ENCODE measurements at places on chromosomes 7 and 10.

DNA sequence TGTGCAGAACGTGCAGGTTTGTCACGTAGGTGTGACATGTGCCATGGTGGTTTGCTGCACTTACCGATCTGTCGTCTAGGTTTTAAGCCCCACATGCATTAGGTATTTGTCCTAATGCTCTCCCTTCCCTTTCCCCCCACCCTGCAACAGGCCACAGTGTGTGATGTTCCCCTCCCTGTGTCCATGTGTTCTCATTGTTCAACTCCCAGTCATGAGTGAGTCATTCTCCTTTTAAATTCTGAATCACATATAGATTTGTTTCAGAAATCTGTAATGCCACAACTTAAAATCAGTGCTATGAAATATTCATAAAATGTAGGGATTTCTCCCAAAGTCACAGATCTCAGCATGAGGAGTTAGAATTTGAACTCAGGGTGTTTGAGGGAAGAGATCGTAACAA, 552.5 kb upstream of the MBL2 start:
- no peak for DNase-seq

DNA sequence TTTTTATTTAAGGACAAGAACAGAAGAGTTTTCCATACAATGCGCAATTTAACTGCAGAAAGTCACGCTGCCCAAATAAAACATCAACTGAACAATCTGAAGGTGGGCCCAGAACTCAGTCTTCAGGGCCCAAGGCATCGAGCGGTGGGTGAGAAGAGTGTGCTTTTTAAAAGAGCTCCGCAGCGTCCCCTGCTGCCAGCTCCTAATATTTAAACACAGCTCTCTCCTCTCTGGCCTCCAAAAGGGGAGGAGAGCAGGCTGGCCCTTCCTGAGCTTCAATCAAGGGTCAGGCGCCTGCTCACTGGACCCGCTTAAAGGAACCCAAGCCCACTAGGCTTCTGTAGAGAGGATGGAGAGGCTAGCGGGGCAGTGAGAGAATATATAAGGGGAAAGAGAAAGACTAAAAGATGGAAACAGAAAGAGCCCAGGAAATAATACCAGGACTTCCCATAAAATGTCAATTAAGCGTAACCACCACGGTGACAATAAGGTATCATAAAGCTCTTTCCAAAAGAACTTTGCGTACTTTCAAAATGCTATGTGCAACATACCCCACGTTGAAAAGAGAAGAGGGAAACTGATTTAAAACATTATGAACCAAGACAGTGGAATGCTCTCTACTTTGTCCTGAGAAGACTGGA, 2.8 kb downstream of the FAM53B start:
- peak; percentile 78 for DNase-seq

GRCh38 chr10:113859261-113859660, 4.8 kb downstream of the NHLRC2 start:
- DNase-seq: no peak

GRCh38 chr10:122343135-122343800, 31.2 kb upstream of the PLEKHA1 start:
- no peak for DNase-seq

- no peak for DNase-seq
Observed at GRCh38 chr7:102992938-102993717, 80.3 kb downstream of the LRRC17 start.

DNA sequence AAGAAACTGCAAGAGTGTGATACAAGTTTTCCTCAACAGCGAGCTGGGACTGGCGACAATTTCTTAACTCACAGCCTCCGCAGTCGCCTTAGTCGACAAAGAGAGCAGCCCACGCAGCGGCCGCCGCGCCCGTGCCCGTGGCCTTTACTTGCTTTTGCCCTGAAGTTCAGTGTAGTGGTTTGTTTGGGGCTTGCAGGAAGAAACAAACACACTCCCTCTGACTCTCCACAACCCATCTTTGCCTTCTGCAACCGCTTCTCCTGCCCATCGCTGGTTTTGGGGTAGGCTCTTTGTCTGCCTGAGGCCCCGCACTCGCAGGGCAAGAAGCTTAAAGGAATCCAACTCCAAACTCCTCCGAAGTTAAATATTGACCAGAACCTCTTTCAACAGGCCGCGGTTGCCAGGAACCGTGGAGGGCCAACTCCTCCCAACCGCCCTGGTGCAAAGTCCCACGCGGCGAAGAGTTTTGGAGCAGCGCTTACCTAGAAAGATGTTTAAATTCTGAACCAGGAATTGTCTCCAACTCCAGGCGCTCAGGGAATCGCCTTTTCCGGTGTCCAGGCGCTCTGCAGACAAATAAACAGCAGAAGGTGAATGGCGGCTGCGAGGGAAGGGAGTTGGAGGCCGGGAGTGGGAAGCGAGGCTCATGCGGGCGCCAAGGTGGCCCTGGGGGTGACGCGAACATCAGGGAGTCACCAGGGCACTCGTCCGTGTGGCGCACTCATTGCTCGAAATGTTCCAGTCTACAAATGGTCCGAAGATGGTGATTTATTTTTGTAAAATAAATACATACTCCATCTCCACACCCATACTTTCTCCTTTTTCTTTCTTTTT, 8.3 kb downstream of the HOXA4 start:
- no peak for DNase-seq

- DNase-seq: no peak
Observed at GRCh38 chr7:38186593-38187314, 8.7 kb downstream of the STARD3NL start.
